ENCODE measurements at places on chromosomes 6 and 20. TPM values are rescaled to one million over a fixed set of nuclear protein-coding genes. Genes with fewer than 3 reads are reported as not detected.

- no peak for DNase-seq
Observed at GRCh38 chr20:46312075-46312944, 4.0 kb upstream of the CDH22 start.

The PROKR2 gene
- not detected for total RNA-seq

GRCh38 chr6:39319621-39320362 is 2.7 kb downstream of the KCNK16 start:
- DNase-seq, result no peak

DNA sequence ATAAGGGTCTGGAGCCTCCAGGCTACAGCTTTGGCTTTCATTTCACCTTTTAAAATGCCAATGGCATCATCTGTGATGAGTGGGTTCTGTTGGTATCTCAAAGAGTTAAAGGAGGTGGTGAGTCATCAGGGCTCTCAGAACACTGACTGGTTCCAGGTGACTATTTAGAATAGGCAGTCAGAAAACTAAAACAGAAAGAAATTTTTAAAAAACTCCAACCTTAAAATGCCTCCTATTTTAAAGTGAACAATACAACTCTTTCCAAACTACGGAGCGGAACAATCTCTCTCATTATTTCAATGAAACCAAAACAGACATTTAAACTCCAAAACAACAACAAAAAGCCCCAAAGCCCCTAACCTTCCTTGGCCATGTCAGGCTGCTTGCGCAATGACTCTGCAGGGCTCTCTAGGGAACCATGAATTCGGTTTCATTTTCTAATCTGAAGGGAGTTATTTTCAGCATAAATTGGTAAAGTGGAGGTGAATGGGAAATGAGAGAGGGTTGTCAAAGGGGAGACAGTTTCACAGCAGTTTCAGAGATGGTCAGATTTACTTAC is 194.9 kb downstream of the KIF6 start:
- DNase-seq, result peak; percentile 10

The IPCEF1 gene
- 0.47 TPM for total RNA-seq

The PRDM13 gene
- total RNA-seq, result not detected

DNA sequence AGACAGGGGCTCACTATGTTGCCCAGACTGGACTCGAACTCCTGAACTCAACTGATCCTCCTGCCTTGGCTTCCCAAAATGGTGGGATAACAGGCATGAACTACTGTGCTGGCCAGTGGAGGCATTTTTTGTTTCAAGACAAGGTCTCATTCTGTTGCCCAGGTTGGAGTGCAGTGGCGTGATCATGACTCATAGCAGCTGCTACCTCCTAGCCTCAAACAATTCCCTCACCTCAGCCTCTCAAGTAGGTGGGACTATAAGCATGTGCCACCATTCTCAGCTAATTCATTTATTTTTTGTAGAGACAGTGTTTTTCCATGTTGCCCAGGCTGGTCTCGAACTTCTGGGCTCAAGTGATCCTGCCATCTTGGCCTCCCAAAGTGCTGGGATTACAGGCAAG is 17.2 kb downstream of the ENPP3 start:
- no peak for DNase-seq

GRCh38 chr6:168412456-168412855 is 28.5 kb upstream of the SMOC2 start:
- no peak for DNase-seq

The OR2J3 gene
- total RNA-seq, result not detected

DNA sequence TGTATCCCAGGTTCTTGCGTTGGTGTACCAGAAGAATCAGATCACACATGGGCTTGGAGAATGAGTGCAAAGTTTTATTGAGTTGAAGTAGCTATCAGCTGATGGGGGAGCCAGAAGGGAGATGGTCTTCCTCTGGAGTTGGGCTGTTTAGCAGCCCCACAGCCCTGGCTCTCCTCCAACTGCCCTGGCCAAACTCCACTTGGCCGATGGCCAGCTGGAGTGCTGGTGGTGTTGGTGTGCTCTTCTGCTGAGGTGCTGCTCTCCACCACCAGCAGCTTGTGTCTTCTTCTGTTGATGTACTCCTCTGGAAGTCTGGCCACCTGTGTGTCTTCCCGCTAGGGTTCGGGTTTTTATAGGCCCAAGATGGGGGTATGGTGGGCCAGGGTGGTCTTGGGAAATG is 172.8 kb downstream of the TINAG start:
- DNase-seq, result no peak

GRCh38 chr6:121187200-121187832 is 147.0 kb downstream of the TBC1D32 start:
- DNase-seq, result no peak

The BMP7 gene
- 7.8 TPM for total RNA-seq

- no peak for DNase-seq
Observed at GRCh38 chr6:166483573-166484250, 101.0 kb upstream of the MPC1 start.

DNA sequence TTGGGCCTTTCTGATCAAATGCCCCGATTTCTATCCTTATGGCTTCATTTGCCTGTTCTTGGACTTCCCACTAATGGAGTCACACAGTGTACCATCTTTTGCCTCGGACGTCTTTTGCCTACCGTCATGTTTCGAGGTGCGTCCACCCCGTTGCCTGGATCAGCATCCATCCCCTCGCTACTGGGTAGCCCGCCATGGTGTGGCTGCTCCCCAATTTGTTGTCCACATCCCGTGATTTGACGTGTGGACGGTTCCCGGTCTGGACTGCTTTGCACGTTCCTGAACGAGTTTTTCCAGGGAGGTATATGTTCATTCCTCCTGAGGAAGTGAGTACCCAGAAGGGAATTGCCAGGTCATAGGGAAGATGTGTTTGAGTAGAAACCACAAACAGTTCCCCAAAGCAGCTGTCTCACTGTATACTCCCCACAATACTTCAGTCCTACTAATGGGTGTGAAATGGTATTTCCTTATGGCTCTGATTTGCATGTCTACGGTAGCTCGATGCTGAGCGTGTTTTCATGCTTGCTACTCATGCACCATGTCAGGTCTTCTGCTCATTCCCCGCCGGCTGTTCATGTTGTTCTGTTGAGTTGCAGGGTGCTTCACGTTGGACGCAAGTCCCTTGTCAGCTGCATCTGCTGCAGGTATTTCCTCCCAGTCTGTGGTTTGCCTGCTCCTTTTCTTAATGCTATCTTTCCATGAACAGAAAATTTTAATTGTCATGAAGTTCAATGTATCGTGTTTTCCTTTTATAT is 86.8 kb upstream of the AFDN start:
- DNase-seq, result no peak
